Endodermal cell (in vitro differentiated cells): ENCODE measurements at places on chromosomes 5 and 9. TPM values are rescaled to one million over a fixed set of nuclear protein-coding genes. Genes with fewer than 3 reads are reported as not detected.

Gene PGM5
- total RNA-seq, result 0.64 to 1.2 TPM (median 0.67 TPM) in 3 replicates

DNA sequence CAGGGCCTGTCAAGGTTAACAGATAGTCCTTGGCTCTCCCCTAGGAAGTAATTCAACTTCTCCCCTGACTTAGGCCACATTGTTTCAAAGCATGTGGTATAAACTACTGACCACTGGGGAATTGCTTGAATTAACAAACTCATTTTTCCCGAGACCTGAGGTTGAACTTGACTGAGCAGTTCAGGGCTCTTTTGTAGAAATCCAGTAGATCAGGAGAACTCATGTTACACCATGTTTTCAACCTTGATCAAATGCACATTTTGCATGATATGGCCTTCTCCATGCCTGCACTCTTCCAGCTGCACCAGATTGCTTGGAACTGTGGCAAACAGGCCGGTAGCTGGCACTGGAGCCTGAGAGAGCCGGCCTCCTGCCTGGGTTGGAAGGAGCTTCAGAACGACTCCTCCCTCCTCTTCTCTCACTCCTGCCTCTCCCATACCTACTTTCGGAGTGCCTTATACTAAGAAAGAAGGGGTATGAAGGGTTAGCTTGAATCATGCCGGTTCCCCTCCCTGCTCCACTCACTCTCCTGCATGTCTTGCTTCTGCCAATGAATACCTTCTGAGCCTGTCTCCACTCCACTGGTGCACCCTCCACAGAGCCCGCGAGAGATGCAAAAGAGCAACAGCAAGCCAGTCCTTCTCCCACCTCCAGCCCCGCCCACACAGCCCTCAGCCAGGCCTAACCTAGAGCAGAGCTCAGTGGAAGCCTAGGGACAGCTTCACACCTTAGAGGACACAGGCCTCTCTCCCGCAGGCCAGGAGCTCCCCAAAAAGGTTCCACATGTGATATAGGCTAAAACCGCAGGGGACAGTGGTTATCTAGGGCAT, 159.4 kb downstream of the MACROH2A1 start:
- peak; percentile 76 for DNase-seq

Gene MCTP1
- 2.8 and 3.7 TPM in 2 replicates for total RNA-seq

- no peak for DNase-seq
Observed at GRCh38 chr9:20623748-20624124, 1.4 kb upstream of the MLLT3 start.

Gene PCDHB2
- 28.4 to 32.9 TPM (median 32.1 TPM) in 3 replicates for total RNA-seq

Gene PPP3R2
- not detected in 3 replicates for total RNA-seq

DNA sequence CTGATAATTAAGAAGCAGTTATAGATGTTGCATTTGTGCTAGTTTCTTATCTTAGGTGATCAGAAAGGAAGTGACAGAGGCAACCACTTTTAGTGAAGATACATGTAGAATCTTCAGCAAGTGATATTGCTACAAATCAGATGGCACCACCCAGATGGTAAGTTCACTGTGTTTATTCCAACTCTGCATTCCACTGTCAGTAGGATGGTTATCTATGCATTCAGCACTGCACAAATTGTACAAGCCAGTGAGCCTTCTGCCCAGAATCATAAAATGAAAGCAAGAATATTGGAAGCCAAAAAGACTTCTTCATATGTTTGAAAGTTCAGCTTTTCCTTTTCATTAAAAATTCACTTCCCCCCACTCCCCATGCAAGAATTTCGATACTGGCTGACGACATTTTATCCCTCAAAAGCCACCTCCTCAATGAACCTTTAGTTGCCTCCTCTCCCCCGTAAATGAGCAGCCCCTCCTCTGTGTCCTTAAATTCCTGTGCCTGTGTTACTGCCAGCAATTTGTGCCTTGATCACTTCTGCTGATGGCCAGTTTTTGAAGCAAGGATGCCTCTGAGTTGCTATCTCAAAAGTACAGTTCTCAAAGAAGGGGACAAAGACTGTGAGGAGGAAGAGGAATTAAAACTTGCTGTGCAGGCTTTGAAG, 91.6 kb downstream of the ZSWIM6 start:
- DNase-seq, result no peak
